ENCODE measurements at places on chromosomes 5 and 9. TPM values are rescaled to one million over a fixed set of nuclear protein-coding genes. Genes with fewer than 3 reads are reported as not detected.

DNA sequence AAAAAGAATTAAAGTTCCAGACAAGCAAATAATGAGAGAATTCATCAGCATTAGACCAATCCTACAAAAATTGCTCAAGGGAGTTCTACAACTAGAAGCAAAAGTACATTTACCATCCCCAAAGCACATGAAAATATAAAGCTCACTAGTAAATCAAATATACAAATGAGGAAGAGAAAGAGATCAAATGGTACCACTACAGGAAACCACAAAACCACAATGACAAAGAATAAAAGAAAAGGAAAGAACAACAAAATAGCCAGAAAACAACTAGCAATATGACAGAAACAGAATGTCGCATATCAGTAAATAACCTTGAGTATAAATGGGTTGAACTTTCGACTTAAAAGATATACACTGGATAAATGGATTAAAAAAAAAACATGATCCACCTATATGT lies 739.0 kb downstream of the DTWD2 start:
- H3K4me1 ChIP-seq: peaks cover 3% of the 10 kb centered on the region
- DNase-seq: no peak
- H3K27me3 ChIP-seq: no peaks in the 10 kb centered on the region
- no peak overlapping the region for H3K4me3 ChIP-seq
- H3K36me3 ChIP-seq: no peaks in the 10 kb centered on the region
- no peak overlapping the region for H3K27ac ChIP-seq

- H3K4me1 ChIP-seq: peaks cover 13% of the 10 kb centered on the region
- peaks cover 64% of the 10 kb centered on the region for H3K27me3 ChIP-seq
- peak; percentile 79 for DNase-seq
- peak overlapping the region; percentile 65 for H3K27ac ChIP-seq
Observed at GRCh38 chr5:122076669-122077365, 1.2 kb downstream of the LOX start.

- no peak for DNase-seq
- H3K27me3 ChIP-seq: peaks cover 8% of the 10 kb centered on the region
- peaks cover 2% of the 10 kb centered on the region for H3K36me3 ChIP-seq
- H3K4me3 ChIP-seq: no peak overlapping the region
Observed at GRCh38 chr5:79459626-79460025, 54.3 kb downstream of the HOMER1 start.

DNA sequence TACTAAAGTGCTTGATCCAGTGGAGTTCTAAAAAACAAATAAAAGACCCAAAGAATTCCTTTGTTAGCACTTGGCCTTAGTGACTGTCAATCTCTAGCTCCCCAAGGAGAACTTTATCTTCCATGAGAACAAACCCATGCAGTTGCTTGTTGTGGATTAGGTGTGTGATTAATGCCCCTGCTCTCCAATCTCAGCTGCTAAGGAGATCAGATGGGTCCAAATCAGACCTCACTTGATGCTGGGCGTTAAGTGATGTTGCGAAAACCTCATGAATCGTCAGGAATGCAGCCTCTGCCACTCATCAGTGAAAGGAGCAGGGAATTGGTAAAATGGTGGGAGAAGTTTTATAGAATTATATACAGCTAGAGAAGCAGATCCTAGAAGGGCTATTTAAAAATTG lies 133.7 kb downstream of the DMAC1 start:
- H3K4me1 ChIP-seq: no peaks in the 10 kb centered on the region
- no peak for DNase-seq
- H3K4me3 ChIP-seq: no peak overlapping the region
- H3K27me3 ChIP-seq: peaks cover 2% of the 10 kb centered on the region
- no peaks in the 10 kb centered on the region for H3K36me3 ChIP-seq

- H3K27me3 ChIP-seq: no peaks in the 10 kb centered on the region
- no peaks in the 10 kb centered on the region for H3K4me1 ChIP-seq
- peak; percentile 36 for DNase-seq
- H3K4me3 ChIP-seq: no peak overlapping the region
Observed at GRCh38 chr9:93808115-93809029, 146.8 kb downstream of the BARX1 start.

DNA sequence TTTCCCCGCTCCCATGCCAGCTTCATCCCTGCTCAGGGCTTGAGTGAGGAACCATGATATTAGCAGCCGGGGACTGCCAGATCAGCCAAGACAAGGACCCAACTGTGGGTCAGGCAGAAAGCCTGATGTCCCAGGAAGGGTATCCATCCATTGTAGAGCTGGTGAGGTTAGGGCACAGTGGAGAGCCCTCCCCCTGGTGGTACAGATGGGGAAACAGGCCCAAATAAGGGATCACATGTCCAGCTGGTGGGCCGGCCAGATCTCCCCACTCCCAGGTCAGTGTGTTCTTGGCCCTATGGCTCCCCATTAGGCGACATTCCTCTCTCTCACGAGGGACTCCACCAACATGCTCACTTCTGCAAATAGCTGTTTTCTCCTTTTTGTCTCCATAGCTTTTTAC lies 9.0 kb downstream of the CDX1 start:
- H3K4me3 ChIP-seq: no peak overlapping the region
- H3K36me3 ChIP-seq: no peaks in the 10 kb centered on the region
- H3K27ac ChIP-seq: no peak overlapping the region

GRCh38 chr5:573976-574375 lies 38.2 kb upstream of the CEP72 start:
- no peaks in the 10 kb centered on the region for H3K4me1 ChIP-seq
- no peak overlapping the region for H3K4me3 ChIP-seq

DNA sequence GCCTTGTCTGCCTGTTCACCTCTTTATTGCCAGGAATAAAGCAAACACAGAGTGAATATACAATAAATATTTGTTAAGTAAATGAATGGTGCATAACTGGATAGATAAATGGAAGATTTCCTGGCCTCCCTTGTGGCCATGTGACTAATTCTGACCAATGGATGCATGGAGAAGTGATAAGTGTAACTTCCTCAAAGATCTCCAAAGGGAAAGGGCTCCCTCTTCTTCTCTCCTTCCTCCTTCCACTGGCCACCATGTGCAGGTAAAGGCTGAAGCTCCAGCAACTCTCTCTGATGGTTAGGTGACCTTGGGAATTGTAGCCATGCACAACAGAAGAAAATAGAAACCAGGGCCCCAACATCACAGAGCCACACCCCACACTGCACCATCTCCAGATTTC lies 174.4 kb downstream of the EBF1 start:
- H3K36me3 ChIP-seq: no peaks in the 10 kb centered on the region
- no peaks in the 10 kb centered on the region for H3K4me1 ChIP-seq
- H3K27ac ChIP-seq: no peak overlapping the region
- peaks cover 2% of the 10 kb centered on the region for H3K27me3 ChIP-seq
- H3K4me3 ChIP-seq: no peak overlapping the region
- no peak for DNase-seq

DNA sequence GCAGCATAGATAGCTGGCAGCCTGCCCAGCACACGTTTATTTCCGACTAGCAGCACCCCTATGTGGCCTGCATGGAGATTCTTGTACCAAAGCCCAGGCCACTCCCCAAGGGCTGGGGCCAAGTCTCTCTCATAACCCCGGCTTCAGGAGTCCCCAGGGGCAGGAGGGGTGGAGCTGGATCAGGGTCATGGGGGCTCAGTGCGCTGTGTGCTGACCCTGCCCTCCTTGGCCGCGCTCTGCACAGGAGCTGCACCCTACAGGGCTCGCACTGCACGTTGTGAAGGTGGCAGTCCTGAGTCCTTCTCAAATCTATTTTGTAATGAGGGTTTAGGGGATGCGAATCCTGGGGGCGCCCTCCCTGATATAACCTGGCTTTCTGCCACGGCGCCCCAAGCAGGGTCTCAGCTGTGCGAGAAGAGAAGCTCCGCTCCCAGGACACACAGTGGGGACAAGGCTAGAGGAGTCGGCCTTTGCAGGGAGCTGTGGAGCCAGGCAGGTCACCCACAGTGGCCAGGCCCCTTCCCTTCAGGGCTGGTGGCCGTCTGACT lies 28.6 kb downstream of the NKD2 start:
- no peaks in the 10 kb centered on the region for H3K27me3 ChIP-seq
- no peak for DNase-seq
- H3K27ac ChIP-seq: no peak overlapping the region

DNA sequence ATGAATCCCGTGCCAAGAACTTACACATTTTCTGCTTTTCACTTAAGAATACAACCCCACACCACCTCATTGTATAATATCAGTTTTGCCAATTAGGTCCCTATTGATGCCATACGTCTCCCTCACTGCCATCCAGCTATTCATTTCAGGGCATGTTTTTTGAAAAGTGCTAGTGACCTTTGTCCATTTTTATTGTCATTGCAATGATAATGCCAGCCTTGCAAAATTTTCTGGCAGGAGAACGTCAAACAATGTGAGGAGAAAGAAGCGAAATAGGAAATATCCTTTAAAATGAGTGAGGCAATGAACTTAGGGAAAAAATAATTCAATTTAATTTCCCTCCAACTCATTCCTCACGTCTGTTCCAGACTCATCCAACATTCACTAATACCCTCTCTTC lies 111.8 kb upstream of the CKMT2 start:
- no peak overlapping the region for H3K27ac ChIP-seq
- H3K36me3 ChIP-seq: peaks cover 39% of the 10 kb centered on the region
- H3K4me3 ChIP-seq: no peak overlapping the region
- no peaks in the 10 kb centered on the region for H3K27me3 ChIP-seq
- H3K4me1 ChIP-seq: peaks cover 13% of the 10 kb centered on the region

DNA sequence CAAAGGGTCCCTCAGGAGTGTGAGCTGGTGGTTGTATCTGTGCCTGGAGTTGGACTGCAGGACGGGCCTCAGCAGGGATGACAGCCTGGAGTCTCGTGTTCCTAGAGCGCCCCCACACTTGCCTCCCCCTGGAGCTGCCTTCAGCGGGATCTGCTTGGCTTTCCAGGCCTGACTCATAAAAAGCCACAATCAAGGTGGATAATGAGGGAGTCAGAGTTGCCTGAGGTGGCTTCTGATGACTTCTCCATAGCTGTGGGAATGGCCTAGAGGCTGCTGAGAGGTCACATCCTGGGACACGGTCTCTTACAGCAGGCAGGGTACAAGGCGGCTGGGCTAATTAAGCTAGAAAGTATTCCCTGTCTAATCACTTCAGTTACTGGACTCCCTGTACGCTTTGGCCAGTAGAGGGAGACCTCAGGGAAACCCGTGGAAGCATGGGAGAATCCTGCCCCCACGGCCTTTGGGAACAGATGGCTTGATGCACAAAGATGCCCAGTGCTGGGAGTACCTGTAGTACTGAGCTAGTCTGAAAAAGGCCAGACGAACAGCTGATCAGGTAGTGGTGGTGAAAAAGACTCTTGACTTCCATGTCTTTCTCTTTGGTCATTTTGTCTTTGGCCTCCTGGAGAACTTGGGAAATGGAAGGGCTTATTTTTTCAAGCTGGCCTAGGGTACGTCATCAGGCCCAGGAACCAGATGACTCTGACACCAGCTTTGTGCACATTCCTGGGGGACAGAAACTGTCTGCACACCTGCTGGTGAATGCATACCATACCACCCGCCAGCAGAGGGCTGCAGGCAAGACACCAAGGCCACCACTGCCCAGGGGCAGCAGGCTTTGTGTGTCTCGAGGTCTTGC lies 16.1 kb upstream of the FRRS1L start:
- peaks cover 13% of the 10 kb centered on the region for H3K4me1 ChIP-seq
- H3K27me3 ChIP-seq: peaks cover 28% of the 10 kb centered on the region
- no peak overlapping the region for H3K27ac ChIP-seq
- DNase-seq: peak; percentile 68
- H3K36me3 ChIP-seq: no peaks in the 10 kb centered on the region

DNA sequence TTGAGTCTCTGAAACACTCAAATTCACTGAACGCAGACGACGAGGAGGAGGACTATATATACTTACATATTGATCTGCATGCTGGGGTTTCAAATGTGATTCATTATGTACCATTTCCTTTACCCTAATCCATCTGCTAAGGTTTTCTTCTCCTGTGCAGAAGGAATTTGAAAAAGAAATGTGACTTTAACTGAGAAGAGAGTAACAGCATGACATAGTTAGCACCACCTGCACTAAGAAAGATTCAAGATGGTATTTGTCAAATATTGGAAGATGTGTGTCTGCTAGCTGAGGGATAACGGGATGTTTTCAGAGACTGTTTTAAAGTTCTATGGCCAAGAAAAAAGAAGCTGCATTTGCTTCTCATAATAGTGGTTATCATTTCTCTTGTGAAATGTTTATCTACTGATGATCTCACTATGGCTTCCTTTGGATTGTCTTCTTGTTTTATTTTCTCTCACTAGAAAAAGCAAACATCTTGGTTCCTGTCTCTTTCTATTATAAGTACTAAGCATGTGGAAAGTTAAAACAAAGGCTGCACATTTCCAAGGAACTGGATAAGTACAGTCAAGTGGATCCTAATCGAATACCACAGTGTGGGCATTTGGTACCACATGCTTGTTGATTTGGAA lies 89.8 kb upstream of the TLE4 start:
- no peaks in the 10 kb centered on the region for H3K36me3 ChIP-seq
- H3K4me1 ChIP-seq: no peaks in the 10 kb centered on the region
- H3K27me3 ChIP-seq: no peaks in the 10 kb centered on the region
- DNase-seq: no peak

DNA sequence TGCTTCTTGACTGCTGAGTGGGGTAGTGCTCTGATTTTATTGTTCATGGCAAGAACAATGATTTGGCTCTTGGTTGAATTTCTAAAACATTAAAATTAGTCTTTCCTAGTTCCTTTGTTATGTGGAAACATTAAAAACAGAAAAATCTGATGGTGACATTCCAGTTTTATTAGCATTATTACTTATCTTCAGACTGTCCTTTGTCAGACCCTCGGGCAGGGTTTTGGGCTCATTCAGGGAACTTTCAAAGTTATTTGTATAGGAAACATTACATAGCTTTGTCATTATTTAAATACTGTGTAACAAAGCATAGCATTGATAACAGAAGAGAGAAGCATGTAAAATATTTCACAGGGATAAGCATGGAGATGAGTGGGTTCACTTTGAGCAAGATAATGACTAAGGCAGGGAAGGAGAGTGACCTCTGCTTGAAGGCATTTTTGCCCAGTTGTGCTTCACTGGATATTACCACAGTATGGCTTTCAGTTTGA lies 119.9 kb downstream of the KDM4C start:
- no peak overlapping the region for H3K4me3 ChIP-seq
- no peak for DNase-seq
- H3K4me1 ChIP-seq: peaks cover 13% of the 10 kb centered on the region
- no peak overlapping the region for H3K27ac ChIP-seq
- H3K27me3 ChIP-seq: no peaks in the 10 kb centered on the region

IL4 gene
- total RNA-seq: 20.5 TPM

SLC25A48 gene
- total RNA-seq: not detected

OR1K1 gene
- not detected for total RNA-seq

CNTFR gene
- total RNA-seq: not detected

All from activated CD4-positive, alpha-beta T cell treated with anti-CD3 and anti-CD28 coated beads, Interleukin-2, amount 10 ng/mL, durations not matched to agents 24 days and 14 days (primary cell).